T-cell (primary cell): ENCODE measurements at places on chromosomes 2 and 18.

- DNase-seq = no peak
Observed at GRCh38 chr2:38751596-38752410, 642 bp upstream of the SRSF7 start.

- DNase-seq = no peak
Observed at GRCh38 chr18:38923540-38923939, 1357.9 kb upstream of the CELF4 start.

DNA sequence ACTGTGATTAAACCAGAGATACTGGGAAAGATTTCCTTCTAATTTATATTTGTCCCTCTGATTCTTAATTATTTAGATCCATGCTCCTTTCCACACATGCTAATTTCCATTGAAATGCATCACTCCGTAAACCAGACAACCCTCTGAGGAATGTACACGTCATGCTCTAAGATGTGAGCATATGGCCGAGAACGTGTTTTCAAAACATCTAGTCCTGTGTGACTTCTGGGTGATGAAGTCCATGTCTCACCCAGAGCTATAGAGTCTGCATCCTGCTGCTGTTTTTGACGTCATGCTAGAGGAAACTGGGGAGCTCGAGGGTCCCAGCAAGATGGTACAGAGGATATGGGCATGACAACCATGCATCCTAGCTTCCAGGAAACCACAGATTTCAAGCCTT, 53.6 kb downstream of the CAPN13 start:
- no peak for DNase-seq

DNA sequence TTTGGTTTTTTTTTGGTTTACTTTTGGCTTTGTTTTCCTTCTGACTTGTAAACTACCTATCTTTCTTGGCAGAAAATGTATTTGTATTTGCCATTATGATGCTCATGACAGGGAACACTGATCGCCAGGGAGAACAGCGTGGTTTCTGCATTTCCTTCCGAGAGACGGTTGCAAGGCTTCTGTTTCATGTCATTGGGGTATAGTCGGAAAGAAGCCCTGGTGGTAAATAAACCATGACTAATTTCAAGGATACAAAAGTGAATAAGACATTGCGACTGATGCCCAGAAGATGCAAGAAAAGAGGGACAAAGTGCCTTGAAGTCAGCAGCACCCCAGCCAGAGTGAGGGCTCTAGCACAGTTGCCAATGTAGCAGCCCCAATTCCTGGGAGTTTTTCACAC, 4.2 kb upstream of the CAPN14 start:
- no peak for DNase-seq

DNA sequence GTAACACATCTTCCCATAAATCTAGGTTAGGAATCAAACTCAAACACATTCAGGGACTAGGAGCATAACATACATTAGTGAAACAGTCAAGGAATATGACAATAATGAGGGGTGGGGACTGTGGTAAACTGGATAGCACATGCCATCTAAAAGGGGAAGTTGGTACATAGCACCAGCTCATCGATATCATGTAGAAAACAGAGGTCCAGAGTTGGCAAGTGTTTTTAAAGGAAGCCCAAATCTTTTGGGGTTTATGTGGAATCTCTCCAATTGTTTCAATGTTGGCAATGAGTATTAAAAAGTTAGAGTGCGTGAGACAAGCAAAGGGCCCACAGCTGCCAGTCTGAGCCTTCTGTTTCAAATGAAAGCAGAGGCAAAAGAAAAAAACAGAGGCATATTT, 24.4 kb downstream of the KLF7 start:
- DNase-seq = no peak

- DNase-seq = no peak
Observed at GRCh38 chr2:190184460-190184859, 121.9 kb upstream of the MSTN start.

DNA sequence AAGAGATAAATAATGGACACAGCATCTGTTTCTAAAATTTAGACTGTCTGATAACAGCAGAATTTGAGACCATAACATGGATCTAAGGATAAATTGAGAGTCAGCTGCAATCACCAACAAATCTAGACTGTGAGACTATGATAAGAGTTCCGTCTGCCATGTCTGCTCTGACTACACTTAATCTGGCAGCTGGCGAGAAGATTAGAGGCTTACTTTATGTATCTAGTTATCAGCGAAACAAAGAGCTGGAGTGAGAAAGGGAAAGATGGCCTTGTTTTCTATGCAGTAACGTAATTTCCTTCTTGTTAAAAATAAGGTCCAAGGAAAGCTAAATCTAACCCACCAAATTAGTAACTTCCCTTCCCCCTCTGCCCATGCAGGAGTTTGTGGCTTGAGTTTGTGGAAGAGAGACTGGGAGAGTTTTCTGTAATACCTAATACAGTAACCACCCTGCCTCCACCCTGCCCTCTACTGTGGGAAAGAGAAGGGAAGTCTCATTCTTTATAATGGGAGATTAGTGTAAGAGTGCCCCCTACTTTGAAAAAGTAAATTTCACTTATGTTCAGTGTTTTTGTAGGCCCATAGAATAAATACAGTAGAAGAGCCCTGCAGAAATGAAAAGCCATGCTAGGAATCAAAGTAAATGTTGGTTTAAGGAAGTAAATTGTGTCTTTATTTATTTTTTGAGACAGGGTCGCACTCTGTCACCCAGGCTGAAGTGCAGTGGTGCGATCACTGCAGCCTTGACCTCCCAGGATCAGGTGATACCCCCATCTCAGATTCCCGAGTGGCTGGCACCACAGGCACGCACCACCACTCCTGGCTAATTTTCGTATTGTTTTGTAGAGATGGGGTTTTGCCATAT, 27.5 kb downstream of the EML4 start:
- peak; percentile 29 for DNase-seq

DNA sequence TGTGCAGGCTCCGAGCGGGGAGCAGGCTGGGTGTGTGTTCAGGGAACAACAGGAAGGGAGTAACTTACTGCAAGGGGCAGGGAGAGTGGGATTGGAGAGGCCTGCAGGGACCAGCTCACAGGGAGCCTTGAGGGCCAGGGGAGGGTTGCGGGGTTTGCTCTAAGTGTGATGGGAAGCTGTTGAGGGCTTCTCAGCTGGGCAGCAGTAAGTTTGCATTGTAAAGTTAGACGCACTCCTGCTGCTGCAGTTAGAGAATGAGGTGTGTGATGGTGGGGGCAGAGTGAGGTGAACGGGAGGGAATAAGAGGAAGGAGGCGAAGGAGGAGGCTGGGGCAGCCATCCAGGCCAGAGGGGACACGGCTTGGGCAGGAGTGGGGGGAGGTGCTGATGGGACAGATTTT, 53.4 kb downstream of the BOLA3 start:
- no peak for DNase-seq

- DNase-seq = no peak
Observed at GRCh38 chr2:17940091-17940630, 61.7 kb downstream of the KCNS3 start.

GRCh38 chr2:117137371-117137770, 677.1 kb upstream of the DDX18 start:
- no peak for DNase-seq

GRCh38 chr18:44799907-44800421, 119.3 kb downstream of the SETBP1 start:
- DNase-seq = no peak

GRCh38 chr18:78722929-78723710, 256.5 kb upstream of the SALL3 start:
- no peak for DNase-seq

GRCh38 chr2:221442128-221442527, 130.0 kb downstream of the EPHA4 start:
- DNase-seq = no peak

DNA sequence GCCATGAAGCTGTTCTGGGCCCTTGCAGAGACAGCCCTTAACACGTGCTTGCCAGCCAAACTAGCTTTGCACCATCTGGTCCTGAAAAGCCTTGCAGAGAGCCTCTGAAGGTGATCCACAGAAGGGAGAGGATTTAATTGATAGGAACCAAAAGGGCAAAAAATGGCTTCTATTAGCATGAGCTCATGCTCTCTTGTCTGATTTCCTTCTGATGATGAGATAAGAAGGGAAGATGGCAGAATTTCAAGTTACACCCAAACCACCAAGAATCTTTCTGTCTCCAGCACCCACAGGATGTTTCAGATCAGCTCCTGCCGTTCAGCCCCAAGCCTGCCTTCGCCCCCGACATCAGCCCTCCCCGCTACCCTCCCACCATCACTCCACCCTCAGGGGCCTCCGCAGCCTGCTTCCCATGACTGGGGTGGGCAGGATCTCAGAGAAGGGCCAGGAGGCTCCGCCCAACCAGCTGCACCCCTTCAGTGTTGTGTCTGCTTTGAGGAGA, 23.4 kb upstream of the GLI2 start:
- DNase-seq = no peak

- no peak for DNase-seq
Observed at GRCh38 chr2:150120326-150120955, 367.0 kb downstream of the RND3 start.
